Left colon (tissue), 2 donors: ENCODE measurements at places on chromosomes 2 and 18. TPM values are rescaled to one million over a fixed set of nuclear protein-coding genes. Genes with fewer than 3 reads are reported as not detected.
A peak's percentile ranks its signal among the peaks of the same experiment; 100 is the strongest.

Gene TLX2
- total RNA-seq = not detected

Gene DHRS9
- total RNA-seq = 206 TPM

GRCh38 chr18:2602844-2603243 lies 31.5 kb downstream of the NDC80 start:
- no peak for DNase-seq

- DNase-seq = no peak
These were observed 215.5 kb upstream of the EPHA4 start for GRCh38 chr2:221787561-221787960.

DNA sequence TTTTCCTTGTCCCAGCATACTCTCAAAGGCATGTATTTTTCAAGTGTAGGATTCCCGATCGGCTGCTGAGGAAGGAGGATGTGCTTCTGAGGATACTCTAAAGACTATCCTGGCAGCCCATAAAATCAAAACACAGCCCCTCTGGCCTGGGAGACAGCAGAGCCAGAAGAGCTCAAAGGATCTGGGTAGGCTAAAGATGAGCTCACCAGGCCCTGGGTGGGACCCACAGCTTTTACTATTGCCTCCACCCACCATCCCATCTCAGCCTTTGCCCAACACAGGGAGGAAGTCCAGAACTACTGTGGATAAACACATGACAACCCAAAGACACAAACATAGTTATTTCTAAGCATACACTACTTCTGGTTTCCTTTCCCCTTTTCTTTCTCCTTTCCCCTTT lies 79.1 kb upstream of the ZFP36L2 start:
- DNase-seq = peak; percentile 38

GRCh38 chr2:41966920-41967319 lies 80.9 kb upstream of the PKDCC start:
- DNase-seq = peak; percentile 11
